ENCODE measurements at places on chromosomes 16 and 17. TPM values are rescaled to one million over a fixed set of nuclear protein-coding genes. Genes with fewer than 3 reads are reported as not detected.

The CARD14 gene
- not detected for total RNA-seq

The RAB26 gene
- total RNA-seq = 0.97 TPM

The ITGB3 gene
- total RNA-seq = 40.4 TPM

The MT3 gene
- not detected for total RNA-seq

The RUNDC3A gene
- not detected for total RNA-seq

The WNT9B gene
- total RNA-seq = not detected

The HOXB9 gene
- total RNA-seq = not detected

The PTGES3L gene
- total RNA-seq = not detected

The MYH11 gene
- 0.36 TPM for total RNA-seq

The KRTAP2-2 gene
- total RNA-seq = not detected

The APRT gene
- total RNA-seq = 39.3 TPM

The HP gene
- total RNA-seq = not detected

The RPL38 gene
- 273 TPM for total RNA-seq

The GDPD3 gene
- total RNA-seq = 0.73 TPM
